ENCODE measurements at places on chromosomes 7 and 10.

DNA sequence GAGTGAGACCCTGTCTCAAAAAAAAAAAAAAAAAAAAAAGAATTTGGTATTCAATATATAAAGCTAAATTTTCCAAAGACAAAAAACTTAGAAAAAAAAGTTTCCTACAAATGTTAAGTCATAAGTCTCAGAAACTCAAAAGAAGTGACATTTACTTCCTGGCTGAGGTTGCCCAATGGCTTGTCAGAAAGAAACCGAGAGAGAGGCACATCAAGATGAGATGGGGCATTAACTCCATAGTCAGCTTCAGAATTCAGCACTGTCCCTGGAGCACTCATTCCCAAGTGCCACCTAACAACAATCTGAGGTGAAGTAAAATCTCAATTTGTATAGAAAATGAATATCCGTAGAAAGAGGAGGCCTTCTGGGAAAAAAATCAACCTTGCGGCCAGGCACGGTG lies 6.8 kb upstream of the SPOCK2 start:
- no peak for DNase-seq

DNA sequence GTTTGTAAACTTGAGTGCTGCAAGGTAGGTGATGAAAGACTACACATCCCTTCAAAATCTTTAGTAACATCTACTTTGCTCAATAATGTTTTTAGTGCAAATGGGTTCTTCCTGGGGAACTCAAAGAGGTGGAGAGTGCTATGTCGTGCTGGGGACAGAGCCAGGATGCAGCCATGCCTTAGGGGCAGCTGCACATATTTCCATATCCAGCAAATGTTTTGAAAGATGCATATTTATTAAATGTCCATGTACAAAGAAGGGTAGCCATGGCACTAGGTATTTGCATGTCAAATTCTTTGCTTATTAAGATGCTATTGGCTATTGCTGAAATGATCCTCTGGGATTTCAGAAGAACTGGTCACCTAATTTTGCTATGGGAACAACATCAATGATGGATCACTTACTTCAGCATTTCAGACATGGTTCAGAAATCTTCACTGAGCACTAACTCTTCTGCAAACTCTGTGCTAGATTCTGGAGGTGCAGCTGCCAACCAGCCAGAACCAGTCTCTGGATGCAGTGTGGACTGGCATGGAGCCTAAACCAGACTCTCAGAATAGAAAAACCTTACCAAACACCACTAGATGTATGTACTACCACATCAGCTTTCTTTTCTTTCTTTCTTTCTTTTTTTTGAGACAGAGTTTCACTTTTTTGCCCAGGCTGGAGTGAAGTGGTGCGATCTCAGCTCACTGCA lies 31.7 kb upstream of the DNMBP start:
- DNase-seq = no peak

DNA sequence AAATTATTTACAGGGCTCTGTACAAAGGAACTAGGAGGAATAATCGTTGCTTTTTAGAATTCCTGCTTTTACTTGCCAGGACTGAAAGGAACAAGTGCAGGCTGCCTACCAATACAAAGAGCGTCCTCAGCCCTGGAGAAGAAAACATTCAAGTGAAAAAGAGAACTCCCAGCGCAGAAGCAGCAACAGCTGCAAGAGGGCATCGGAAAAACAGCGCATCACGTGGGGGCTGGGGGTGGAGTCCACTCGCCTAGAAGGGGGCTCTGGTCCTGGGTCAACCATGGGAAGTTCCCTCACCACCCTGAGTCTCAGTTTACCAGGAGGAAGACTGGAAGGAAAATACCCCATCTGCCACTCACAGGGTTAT lies 385 bp upstream of the C10orf90 start:
- DNase-seq = no peak

DNA sequence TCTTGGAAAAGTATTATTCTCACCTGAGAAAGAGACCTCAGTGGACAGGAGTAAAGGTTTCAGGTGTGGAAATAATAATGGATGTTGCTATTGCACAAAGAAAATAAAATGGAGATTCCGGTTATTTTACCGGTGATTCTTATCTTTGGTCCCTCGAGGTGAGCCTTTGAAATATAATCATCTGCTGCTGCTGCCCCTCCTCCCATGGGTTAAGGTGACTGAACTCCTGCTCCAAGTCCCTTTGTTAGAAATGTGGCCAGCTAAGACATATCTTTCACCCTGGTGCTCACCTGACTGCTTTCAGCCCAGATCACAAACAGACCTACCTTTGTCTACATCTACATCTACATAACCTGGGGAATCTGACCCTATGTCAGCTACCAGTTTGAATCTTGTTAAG lies 5.7 kb downstream of the CUBN start:
- no peak for DNase-seq

DNA sequence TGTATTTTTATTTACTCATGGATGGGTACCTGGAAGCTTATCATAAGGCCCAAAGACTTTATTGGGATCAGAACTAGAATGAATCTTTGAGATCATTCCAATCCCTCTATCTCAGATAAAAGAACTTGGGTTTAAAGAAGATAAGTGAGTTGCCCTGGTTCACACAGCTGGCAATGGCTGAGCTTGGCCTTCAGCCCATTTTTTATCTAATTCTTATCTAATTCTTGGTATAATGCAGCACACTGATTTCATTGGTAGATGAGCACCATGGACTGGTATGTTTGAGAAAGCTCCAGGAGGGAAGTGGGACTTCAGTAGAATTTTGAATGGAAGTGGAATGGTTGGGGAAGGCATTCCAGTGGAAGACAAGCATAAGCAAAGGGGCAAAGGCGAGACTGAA lies 558.9 kb downstream of the REEP3 start:
- no peak for DNase-seq

DNA sequence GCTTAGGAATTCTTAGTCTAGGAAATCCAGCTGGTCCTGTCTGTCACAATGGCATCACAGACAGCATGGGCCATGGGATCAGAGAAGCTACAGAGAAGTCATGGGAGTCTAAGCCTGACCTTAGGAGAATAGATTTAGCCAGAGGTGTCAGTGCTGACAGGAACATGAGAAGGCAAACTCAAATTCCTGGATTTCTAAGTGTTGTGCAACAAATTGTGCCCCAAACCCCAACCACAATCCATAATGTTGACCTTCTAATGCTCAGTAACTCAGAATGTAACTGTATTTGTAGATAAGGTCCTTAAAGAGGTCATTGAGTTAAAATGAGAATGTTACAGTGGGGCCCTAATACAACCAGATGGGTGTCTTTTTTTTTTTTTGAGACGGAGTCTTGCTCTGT lies 95.9 kb upstream of the RHOBTB1 start:
- DNase-seq = no peak

DNA sequence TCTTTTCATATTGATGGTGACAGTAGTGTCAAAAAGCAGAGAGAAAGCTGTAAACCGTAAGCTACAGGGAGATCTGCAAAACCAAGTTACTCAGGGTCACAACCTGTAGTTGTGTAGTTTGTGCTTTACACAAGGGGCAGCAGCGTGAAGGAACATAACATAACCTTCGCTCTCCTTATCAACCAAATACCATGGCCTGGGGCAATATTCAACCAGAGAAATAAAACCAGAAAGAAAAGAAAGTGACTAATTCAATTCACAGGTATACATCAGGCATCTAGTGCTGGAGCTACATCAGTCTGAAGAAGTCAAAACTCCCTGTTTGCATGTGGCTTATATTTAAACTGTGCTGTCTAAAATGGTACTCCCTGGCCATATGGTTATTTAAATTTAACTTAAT lies 224.3 kb downstream of the TWIST1 start:
- DNase-seq = no peak

GRCh38 chr10:77715536-77715935 lies 77.9 kb upstream of the KCNMA1 start:
- DNase-seq = no peak

DNA sequence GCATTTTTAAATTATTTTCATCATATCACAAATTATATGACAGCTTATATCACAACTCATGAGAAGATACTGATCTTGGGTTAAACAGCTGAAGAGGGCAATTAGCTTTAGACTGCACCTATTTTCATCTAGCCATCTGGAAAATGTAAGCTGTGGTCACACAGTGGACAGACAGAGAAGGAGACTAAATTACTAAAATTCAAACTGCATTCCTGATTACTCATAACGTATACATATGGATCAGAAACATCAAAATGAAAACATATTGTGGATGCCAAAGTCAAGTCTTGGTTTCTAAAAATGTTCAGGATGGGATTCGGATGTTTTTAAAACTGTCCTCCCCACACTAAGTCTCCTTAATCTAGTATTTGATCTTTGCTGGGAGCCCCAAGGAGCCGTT lies 6.6 kb downstream of the BBIP1 start:
- no peak for DNase-seq

DNA sequence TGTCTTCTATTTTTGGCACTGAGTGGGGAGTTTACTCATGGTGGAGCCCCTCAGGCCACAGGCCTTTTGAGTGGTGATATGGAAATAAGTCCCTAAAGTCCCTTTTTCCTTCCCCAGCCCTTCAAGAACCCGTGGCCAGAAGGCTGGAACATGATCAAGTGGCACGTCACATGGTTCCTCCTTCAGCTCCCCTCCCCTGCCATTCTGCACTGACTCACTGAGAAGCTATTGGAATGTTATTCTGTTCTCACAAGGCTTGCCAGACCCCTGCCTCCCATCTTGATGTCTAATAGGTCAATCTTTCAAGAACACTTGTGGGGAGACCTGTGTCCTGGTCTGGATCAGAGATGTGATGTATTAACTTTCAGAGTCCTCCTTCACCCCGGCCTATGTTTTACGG lies 279.8 kb downstream of the SEC23IP start:
- no peak for DNase-seq

DNA sequence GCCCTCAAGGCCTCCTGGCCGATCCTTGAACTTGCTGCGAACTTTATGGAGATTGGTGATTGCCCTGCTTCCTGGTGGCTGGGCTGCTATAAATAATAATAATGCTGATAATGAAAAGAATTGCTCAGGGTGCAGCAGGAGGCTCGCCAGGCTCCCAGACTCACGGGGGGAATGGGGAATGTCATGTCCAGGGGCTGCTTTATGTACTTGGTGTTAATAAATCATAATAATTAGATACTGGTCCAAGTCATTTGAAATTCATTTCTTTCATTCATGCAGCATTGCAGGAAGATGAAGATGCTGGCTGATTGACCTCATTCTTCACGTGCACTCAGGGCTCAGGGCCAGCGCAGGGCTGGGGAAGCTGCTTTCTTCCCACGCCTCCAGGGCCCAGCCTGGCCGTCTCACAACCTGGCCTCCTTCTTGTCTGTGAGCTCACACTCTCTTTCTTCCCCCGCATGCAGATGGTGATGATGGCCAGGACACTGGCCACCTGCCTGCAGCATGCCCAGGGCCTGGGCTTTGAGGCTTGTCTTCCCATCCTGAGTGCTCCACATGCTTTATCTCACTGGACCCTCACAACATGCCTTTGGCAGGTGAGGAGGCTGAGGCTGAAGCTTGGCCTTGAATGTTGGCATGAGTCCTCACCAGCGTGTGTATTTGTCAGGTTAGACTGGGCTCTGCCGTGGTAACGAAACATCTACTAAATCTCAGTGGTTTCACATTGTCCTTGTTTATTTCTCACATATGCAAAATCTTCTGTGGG lies 138.4 kb upstream of the TNS3 start:
- no peak for DNase-seq

GRCh38 chr10:33477291-33478088 lies 143.0 kb upstream of the NRP1 start:
- no peak for DNase-seq

DNA sequence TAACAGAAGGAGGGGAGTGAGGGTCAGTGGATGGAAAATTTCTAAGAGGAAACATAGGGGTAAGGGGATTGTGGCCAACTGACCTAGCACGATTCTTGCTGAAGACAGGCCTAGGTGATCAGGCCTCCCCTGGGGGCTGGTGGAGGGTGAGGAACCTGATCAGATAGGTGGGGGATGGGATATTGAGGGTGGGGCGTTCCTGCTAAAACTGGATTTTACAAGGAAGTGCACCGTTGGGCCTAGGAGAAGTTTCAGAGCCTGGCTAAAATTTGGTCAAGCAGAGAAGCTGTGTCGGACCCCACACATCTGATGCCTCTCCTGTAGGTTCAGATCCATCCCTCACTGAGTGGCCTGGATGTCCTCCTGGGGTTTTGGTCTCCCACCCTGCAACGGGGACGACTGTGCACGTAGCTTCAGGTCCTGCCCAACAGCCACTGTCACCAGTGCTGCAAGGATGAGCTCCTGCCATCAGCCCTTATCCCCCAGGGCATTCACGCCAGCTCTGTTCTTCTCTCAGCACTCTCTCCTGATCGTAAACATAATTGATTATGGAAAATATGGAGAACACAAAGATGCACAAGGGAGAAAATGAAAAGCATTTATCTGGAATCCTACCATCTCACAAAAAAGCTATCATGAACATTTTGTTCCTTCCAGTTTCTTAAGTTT lies 89.9 kb downstream of the ADCY1 start:
- DNase-seq = no peak

- DNase-seq = no peak
Observed at GRCh38 chr7:13055732-13056368, 368.4 kb downstream of the ARL4A start.

DNA sequence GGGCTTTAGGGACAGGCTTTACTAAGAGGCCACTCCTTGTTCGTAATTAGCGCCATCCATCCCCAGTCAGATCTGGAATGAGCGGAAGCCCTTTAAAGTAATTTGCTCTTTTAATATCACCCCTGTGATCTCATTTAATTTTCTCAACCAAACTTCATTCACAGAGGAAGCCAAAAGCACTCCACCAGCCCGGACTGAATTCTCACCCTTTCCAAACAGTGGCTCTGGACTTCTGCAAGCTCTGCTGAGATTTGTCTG lies 43.1 kb downstream of the UNC5B start:
- no peak for DNase-seq

GRCh38 chr7:137820156-137820555 lies 26.6 kb downstream of the DGKI start:
- no peak for DNase-seq

DNA sequence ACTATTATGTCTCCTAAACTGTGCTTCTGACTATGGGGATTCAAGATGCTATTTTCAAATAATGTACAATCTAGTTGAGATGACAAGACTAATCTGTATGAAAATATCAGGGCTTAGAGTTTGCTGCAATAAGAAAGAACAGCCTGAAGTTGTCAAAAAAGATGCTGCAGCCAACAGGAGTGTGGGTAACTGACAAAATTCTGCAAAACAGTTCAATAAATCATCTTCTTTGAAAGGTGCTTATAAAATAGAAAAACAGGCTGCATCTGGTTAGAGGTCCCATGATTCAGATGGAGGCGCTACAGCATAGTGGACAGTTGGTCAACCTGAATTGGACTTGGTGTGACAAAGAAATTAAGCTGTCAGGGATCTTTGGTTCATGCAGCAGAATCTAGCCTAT lies 511.0 kb downstream of the XPNPEP1 start:
- no peak for DNase-seq

- DNase-seq = no peak
Observed at GRCh38 chr10:48607356-48608278, 2.7 kb upstream of the ARHGAP22 start.

- no peak for DNase-seq
Observed at GRCh38 chr7:75054744-75055143, 18.9 kb downstream of the RCC1L start.
